Left lung (tissue), 14 donors: ENCODE measurements at places on chromosomes 7 and 10. TPM values are rescaled to one million over a fixed set of nuclear protein-coding genes. Genes with fewer than 3 reads are reported as not detected.

- no peak for DNase-seq
Measured at GRCh38 chr10:117112220-117112619, 25.9 kb downstream of the VAX1 start.

DNA sequence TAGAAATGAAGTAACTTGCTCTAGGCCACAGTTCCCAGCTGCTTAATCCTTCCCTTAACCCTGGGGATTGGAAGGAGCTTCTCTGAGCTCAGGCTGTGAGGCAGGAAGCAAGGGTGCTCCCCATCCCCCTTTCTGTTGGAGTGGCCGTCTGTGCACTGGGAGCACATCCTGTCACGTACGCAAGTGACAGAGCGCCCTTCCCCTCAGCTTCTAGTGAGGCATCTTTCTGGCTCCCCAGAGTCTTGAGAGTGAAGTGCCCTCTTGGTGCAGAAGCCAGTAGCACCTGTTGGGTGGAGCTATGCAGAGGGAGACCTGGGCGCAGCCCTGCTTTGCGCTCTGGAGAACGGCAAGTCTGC, 47.8 kb downstream of the SHH start:
- no peak for DNase-seq

SPDYE1 gene
- not detected for total RNA-seq

NRCAM gene
- 12.7 TPM for total RNA-seq

AEBP1 gene
- total RNA-seq = 167 TPM
